Retina (tissue), 1 donor: ENCODE measurements at places on chromosomes 3 and 15.

DNA sequence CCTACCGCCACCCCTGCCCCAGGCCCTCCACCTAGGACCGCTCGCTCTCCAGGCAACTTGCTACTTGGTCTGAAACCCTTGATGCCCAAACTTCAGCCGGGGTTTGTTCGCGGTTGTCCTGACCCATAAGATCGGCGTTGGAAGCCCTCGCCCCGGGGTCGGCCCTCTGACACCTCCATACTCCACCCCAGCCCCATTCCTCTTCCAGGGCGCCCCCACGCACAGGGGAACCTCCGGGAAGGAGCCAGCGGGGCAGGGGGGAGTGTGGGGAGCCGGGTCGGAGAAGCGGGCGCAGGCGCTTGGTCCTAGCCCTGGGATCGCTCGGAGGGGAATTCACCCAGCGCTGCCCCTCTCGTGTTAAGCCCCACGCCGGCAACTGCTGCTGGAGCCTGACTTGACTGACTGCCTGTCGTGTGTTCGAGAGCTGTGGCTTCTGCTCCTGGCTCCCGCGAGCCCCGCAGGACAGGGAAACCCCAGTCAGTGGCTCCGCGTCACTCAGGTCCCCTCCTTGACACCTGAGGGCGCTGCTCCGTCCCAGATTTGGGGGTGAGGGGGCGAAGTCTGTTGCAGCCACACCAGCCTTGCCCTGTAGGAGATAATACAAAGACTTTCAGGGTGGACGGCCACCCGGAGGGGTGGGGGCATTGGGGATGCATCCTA is 675 bp downstream of the RYR3 start:
- no peak for DNase-seq

- DNase-seq: no peak
Measured at GRCh38 chr15:98955961-98956723, 51.5 kb downstream of the PGPEP1L start.

DNA sequence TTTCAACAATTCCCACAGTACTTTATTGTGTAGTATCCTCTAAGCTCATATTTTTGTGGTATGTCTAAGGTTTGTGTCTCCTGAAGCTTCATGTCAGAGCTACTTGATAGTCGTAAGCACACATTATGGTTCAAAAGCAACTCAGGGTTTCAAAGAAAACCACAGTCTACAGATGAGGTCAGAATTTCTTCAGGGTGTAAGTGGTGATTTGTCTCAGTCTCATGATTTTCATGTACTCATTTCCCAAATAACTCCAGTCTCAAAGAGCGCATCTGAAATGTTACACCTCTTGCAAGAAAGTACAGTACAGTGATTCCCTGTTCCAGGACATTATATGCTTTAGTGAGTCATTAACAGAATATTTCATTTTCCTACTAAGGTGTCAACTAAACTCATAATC is 47.5 kb upstream of the SSR3 start:
- DNase-seq: no peak

DNA sequence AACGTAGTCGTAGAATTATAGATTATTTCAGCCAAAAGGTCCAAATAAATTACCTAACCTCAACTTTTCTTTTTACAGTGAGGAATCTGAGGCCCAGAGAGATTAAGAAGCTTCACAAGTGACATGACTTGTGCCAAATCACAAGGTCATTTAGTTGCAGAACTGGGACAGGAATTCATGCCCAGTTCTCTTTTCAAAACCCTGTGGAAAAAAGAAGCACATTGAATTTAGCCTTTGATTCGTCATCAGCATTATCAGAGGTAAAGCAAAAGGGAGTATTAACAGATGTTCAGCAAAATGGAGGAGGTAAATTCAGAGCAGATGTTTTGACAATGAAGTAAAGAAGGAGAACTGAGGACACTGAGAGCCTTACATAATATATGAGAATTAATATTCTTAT is 4.5 kb downstream of the SERPINI2 start:
- DNase-seq: no peak

DNA sequence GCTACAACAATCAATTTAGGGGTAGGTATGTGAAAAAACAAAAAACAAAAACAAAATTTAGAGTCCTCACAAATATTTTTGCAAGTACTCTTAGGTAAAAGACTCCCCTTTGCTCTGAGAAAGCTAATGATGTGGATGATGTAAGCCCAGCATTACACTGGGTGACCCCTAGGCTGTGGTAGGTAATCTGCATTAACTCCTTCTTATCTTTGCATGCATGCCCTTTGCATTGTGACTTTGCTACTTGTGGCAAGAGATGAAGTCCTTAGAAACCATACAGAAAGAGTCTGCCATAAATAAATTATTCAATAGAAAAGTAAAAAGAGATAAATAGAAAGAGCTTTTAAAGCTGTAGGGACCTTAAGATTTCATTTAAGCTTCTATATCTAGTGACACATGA is 159.7 kb upstream of the MBNL1 start:
- no peak for DNase-seq
